ENCODE measurements at places on chromosomes 4 and X.

GRCh38 chr4:110071466-110071865 is 126.9 kb downstream of the ELOVL6 start:
- no peak for DNase-seq

DNA sequence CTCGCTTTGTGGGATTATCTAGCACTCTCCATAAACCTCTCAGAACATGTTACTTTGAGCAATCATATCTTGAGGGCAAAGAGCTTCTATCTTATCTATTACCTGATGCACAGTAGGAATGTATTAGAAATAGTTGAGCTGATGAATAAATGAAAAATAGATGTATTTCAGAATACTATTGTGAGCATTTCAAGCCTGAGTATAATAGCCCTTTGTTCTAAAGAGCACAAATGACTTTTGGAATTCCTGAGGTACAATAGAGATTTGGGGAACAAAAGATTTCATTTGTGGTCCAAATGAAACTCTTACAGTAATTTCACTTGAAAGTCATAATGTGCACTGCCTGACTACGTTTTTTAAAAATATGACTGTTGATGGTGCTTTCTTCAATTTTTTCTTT is 159.5 kb downstream of the UGT8 start:
- DNase-seq = no peak

DNA sequence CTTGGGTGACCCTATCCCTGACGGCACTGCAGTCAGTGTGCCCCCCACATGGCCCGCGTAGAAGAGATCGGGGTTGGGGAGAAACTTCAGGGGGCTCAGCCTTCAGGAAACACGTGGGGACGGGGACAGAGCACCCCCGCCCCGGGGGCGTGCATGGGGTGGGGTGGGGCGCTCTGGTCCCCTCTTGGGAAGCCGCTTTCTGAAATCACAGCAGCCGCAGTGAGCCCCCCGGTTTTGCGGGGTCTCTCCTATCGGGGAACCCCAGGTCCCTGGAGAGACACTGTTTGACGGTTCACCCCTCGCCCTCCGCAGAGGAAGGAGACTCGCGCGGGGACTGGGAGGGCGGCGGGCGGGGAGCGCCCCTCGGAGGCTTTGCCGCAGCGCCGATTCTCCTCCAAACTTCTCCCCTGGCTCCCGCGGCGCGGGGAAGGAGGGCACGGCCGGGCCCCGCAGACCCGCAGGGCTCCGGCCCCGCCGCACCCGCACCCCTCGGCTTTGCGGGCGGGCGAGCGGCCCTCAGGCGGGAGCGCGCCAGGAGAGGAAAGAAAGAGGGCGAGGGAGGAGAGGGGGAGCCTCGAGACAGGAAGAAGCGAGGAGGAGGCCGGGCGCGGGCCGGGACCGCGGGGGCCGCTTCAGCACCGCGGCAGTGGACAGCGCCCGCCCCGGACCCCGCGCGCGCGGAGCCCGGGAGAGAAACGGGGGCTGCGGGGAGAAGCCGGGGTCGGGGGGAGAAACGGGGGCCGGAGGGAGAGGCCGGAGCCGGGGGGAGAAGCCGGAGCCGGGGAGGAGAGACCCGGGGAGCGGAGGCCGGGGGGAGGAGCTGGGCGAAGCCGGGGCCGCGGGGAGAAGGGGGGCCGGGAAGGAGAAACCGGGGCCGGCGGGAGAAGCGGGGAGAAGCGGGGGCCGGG is 612 bp downstream of the CPLX1 start:
- no peak for DNase-seq

DNA sequence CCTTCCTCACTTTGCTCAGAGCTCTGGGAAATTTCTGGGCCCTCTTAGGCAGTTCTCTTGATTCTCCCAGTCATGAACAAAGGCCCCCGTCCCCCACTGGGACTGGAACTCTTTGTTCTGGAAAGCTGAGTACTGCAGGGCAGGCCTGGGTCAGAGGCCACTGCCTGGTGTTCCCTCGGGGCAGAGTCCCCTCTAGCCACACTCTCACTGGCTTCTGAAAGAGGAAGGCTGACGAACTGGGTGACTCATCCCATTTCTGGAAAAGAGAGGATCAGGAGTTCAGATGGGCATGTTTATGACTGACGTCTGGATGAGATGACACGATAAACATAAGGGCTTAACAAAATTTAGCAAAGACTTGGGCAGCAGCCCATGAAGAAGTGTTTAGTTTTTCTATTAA is 47.7 kb downstream of the DDX3X start:
- peak; percentile 27 for DNase-seq

DNA sequence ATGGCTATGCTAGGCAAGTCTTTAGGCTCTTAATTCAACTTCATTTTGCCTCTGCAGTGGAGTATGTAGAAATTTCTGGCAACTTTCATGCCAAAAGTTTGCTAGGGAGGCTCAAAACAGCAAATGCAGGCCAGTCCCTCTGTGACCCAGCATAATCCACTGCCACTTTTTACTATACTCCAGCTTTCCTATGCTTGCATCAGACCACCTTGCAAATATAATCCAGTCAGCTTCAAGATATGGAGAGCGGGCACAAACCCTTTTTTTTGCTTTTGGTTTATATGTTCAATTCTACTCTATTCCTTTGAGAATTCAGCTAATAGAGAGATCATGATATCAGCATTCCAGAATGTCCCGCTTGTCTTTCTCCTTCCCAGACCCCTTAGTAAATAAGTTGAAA is 192.0 kb upstream of the PABPC4L start:
- no peak for DNase-seq

- no peak for DNase-seq
Measured at GRCh38 chr4:40939856-40940255, 190.1 kb downstream of the NSUN7 start.

- no peak for DNase-seq
Measured at GRCh38 chr4:55808632-55809031, 11.0 kb upstream of the EXOC1L start.

- no peak for DNase-seq
Measured at GRCh38 chr4:113832803-113833202, 71.3 kb upstream of the CAMK2D start.

GRCh38 chr4:22410645-22411247 is 105.1 kb downstream of the ADGRA3 start:
- DNase-seq = no peak

DNA sequence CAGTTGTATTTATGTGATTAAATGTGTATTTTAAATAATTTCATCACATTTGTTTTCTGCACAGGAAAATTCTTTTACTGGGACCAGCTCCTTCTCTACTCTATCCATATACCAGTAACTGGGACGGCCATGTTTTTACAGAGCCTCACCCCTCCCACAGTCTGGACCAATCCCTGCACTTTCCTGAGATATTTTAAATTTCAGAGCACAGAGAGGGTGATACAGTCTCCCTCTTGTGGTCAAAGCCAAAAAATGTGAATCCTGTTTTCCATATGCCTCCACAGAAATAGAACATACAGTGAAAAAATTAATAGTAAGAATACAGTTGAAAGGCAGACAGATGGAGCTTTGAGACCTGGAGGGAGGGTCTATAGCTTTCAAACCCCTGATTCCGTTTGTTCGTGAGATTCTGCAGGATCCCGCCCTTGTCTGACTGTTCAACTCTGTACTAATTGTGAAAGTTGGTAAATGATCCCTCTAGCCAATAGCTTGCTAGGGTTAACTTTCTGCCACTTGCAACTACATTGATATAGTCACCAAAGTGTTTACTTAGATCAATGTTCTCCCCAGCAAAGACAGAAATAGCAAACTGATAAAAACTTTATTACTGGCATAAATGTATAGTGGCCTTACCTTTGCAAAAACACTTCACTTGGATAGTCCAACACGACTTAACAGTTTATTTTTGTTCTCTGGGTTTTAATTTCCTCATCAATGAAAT is 172.2 kb downstream of the PPARGC1A start:
- DNase-seq = no peak

DNA sequence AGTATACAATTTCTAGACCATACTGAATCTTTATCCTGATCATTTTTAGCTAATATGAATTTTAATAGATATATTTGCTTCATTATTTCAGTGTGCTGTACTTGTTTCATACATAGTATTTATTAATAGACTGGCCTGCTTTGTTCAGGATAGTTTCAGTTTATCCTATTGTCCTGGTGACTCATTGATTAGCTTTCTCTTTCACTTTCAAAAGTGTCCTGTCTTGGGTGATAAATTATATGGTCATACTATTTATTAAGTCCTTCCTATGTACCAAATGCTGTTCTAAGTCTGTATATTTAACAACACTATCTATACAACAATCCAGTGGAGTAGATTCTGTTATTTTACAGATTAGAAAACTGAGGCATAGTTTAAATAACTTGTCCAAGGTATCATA is 153.8 kb upstream of the RAPGEF2 start:
- peak; percentile 31 for DNase-seq

GRCh38 chrX:72394518-72395170 is 88.9 kb upstream of the CITED1 start:
- DNase-seq = peak; percentile 31

DNA sequence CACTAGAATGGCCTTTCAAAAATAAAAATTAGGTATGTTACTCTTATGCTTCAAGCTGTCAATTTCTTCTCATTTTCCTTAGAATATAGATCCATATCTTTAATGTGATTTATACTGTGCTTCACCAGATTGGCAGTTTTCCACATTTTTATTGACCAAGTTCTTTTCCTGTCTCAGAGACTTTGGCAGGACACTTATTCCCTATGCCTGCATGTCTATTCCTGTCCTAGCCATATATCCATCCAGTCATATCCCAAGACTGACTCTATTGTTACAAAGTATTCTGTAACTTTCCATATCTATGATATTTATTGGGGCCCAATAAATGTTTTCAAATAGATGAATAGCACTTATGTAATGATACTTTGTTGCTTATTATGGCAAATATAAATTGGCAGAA is 450.7 kb downstream of the GASK1B start:
- DNase-seq = no peak

- no peak for DNase-seq
Measured at GRCh38 chrX:50726296-50726695, 87.7 kb downstream of the SHROOM4 start.

DNA sequence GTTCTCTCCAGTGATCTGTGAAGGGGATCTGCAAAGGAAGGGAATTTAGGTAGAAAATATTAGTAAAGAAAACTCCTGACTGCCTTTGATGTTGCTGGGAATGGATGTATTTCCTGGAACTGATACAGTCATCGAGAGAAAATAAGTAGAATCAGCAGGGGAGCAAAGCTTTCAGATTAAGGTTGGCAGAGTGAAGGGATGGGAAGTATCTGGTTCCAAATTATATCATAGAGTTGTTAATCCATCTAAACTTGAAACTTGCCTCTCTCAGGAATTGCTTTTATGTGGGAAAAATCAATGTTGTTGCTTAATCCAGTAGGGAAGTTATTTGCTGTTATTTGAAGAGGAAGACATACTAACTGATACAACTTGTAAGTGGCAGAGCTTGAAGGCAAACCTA is 19.3 kb downstream of the EPHA5 start:
- no peak for DNase-seq

DNA sequence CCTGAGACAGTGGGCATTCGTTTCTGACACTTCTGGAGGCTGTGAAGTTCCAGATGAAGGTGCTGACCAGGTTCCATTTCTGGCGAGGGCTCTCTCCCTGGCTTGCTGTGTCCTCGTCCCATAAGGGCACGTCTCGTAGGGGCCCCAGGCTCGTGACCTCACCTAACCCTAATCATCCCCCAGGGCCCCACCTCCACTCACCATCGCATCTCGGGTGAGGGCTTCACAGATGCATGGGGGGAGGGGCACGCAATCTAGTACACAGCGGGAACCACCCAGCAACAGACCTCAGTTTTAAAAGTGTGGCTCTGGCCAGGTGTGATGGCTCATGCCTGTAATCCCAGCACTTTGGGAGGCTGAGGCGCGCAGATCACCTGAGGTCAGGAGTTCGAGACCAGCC is 22.1 kb downstream of the PDE6B start:
- no peak for DNase-seq
